Stimulated activated naive CD4-positive, alpha-beta T cell (primary cell): ENCODE measurements at places on chromosomes 3 and 15.

DNA sequence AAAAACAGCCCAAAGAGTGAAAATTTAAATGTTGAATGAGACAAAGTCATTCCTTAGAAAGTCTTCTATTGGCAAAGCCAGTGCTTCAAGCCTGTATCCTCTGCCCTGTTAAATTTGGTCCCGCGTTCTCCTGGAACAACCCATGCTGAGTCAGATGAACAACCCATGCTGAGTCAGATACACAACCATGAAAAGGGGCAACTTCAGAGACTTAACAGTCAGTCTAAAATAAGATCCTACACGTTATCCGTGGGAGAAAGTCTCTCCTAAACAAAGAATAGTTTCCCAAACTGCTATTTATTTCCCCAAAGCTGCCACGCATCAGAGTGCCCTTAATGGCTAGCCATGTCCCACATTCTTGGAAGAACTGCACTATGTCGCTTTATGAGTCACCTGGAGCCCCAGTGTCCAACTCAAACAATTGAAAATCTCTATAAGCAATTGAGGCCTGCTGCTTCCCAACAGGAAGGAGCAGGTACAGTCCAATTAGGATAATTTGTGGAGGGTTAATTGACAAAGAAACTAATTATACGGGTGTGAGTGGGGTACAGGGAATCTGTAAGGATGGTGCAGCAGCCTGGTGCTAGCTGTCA lies 66.1 kb downstream of the WHAMM start:
- no peak for DNase-seq

DNA sequence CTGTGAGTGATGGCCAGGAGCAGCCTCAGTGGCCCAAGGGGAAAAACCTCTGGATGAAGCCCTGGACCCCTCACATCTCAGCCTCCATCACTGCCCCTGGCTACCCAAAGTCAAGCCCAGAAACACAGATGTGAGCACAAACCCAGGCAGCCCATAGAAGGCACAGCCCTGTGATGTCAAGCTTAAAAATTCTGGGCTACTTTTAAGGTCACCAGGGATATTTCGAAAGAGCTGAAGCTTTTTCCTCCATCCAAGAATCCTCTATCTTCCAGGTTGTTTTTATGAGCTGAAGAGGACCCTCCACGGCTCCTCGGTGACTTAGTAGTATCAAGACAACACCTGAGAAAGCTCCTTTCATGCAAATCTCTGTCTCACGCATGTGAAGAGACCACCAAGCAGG lies 11.5 kb downstream of the LIPC start:
- no peak for DNase-seq

GRCh38 chr15:83210619-83211018 lies 3.0 kb upstream of the HDGFL3 start:
- no peak for DNase-seq

DNA sequence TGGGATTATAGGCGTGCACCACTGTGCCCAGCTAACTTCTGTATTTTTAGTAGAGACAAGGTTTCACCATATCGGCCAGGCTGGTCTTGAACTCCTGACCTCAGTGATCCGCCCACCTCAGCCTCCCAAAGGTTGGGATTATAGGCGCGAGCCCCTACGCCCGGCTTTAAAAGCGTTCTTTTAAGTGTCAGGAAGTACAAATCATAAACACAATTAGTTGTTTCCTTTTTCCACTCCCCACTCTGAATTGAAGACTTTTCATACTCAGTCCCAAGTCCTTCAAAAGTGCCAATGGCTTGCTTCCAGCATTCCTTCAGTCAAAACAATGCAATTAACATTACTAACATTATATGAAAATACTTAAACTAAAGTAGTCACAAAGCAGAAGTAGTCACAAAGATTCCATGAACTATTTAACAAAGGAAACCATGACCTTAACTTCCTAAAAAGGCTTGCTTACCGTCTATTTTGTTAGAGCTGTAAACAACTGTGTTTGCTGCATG lies 8.1 kb downstream of the WDR82 start:
- no peak for DNase-seq

GRCh38 chr3:184680385-184681345 lies 31.2 kb downstream of the MAGEF1 start:
- DNase-seq: no peak

- DNase-seq: peak; percentile 55
Measured at GRCh38 chr3:112498914-112499711, at the start of gene BTLA. Gene BTLA, minus strand, starts transcription at chr3:112499472. Its CDS starts 114 bp downstream, at chr3:112499358.

DNA sequence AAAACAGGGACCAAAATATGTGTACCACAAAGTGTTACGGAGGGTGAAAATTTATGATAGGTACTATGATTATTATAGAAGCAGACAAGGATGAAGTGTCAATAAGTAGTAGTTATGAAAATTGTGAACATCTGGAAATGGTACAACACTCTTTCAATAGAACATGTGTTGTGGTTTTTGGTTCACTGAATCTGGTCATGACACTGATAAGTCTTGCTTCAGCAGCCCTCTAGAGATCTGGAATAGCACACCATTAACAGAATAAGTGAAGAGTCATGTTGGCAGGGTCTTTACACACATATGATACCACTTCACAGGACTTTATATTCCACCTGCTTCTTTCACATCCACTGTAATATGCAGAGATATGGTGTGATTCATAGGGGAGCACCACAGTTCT lies 985.2 kb upstream of the SEMA6D start:
- DNase-seq: no peak

- no peak for DNase-seq
Measured at GRCh38 chr3:113065336-113065735, 74.6 kb downstream of the GTPBP8 start.

DNA sequence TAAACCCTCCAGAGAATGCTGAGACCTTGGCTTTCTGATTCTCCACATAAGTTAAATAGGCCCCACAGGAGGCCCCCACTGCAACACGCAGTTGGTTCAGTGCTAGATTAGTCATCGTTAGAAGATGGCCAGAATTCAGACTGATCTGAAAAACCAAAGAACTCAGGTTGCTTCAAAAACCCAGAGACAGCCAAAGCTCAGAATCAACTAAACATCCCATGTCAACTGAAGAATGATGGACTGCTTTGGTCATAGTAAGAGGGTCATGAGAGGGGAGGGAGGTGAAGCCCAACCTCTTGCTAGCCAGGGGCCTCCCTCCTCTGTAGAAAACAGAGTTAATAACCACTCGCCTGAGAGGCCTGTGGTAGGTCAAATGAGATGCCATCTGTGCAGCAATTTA lies 93.1 kb downstream of the AKAP13 start:
- DNase-seq: no peak

DNA sequence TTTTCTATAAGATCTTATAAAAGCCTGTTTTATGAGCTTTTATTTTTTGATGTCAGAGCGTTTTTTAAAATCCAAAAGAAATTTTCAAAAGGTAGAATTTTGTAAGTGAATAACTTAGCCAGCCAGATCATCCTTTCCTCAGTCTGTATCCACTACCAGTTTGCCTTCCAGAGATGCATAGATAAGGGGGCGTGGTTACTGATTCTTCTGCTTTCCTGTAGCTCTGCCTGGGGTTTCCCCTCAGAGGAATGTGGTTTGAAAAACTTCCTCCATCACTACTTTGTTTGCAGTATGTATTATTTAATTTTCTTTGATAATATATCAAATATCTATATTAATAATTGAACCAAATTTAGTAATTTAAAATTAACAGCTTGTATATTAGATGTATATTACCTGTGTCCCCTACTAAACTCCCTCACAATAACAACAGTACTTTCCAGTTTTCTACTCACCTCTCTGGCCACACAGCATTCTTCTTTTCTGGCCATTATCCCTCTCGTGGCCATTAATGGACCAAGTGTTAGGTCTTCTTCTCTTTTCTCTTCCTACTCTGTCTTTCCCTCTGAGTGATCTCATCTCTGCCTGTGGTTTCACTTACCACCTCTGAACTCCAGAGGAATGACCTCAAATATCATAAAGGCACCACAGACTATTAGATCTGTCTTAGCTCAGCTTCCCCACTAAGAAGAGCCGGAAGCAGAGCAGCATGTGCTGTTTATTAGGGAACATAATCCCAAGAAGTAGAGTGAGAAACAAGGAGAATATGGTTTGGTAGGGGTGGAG lies 239.7 kb downstream of the UBE2E2 start:
- DNase-seq: peak; percentile 37

DNA sequence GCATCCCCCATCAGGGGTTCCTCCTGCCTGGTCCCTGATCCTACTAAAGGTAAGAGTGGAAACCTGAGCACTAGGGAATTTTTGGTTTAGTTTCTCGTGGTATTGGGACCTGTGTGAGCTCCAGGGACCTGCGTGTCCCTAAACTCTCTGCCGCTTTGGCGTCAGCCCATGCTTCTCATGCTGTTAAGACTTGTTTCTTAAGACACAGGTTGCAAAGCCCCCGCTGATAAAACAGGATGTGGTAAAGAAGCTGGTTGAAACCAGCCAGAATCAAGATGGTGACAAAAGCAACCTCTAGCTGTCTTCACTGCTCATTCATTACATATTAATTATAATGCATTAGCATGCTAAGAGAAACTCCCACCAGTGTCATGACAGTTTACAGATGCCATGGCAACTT lies 64.6 kb downstream of the LYZL4 start:
- no peak for DNase-seq

GRCh38 chr3:186069199-186069598 lies 39.7 kb downstream of the ETV5 start:
- no peak for DNase-seq

GRCh38 chr3:140553591-140553990 lies 124.3 kb upstream of the TRIM42 start:
- DNase-seq: no peak
